ENCODE measurements at places on chromosomes 6 and 20. TPM values are rescaled to one million over a fixed set of nuclear protein-coding genes. Genes with fewer than 3 reads are reported as not detected.

DNA sequence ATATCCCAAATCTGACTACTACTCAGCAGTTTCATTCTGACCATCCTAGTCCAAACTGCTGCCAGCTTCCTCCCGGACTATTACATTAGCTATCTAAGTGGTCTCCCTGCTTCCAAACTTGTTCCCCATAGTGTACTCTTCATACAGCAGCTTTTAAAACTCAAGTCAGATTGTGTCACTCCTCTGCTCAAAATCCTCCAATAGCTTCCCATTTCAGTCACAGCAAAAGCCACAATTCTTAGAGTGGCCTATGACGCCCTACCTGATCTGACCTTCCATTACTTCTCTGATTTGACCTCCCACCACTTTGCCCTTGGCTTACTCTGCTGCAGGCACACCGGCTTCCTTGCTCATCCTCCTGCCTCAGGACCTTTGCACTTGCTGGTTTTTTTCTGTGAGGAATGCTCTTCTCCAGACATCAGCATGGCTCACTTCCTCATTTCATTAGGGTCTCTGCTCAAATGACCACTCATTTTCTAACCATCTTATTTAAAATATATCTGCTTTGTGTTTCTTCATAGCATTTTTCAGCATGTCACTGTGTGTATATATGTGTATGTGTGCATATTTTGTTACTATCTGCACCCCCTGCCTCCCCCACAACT, 111.1 kb upstream of the DTNBP1 start:
- H3K27me3 ChIP-seq = peaks cover 2% of the 10 kb centered on the region
- no peaks in the 10 kb centered on the region for H3K4me1 ChIP-seq
- H3K4me3 ChIP-seq = no peak overlapping the region
- H3K36me3 ChIP-seq = no peaks in the 10 kb centered on the region

EPM2A gene
- total RNA-seq = 10.0 TPM

HLA-DRB1 gene
- under 0.01 TPM for total RNA-seq

DNA sequence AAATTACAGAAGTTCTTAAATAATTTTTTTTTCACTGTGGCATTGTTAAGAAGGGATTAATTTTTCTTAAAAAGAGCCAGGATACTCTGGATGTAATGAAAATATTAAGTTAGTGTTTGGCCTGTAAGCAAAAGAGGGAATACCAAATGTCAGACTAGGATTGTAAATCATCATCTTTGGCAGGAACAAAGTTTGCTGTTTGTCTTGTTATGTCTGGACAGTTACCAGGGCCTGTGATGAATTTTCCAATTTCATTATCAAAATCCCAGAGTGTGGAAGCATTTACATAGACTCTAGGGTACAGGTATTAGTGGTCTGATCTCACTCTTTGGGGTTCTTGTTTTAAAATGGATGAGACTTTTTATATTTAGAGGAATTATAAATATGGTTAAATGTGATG, 26.1 kb downstream of the CEP57L1 start:
- peaks cover 3% of the 10 kb centered on the region for H3K4me1 ChIP-seq
- no peak overlapping the region for H3K27ac ChIP-seq
- peak; percentile 31 for DNase-seq
- no peaks in the 10 kb centered on the region for H3K27me3 ChIP-seq

SLC32A1 gene
- not detected for total RNA-seq

NCOA3 gene
- 23.1 TPM for total RNA-seq

GRCh38 chr6:139334806-139335446, 39.5 kb downstream of the CITED2 start:
- no peaks in the 10 kb centered on the region for H3K36me3 ChIP-seq
- peak; percentile 97 for DNase-seq
- no peak overlapping the region for H3K4me3 ChIP-seq
- H3K27me3 ChIP-seq = no peaks in the 10 kb centered on the region

GRCh38 chr6:44105993-44106740, 21.1 kb downstream of the MRPL14 start:
- H3K27me3 ChIP-seq = no peaks in the 10 kb centered on the region
- peaks cover 19% of the 10 kb centered on the region for H3K36me3 ChIP-seq
- no peak overlapping the region for H3K4me3 ChIP-seq
- no peaks in the 10 kb centered on the region for H3K4me1 ChIP-seq
- peak; percentile 16 for DNase-seq
- H3K27ac ChIP-seq = no peak overlapping the region

- no peaks in the 10 kb centered on the region for H3K4me1 ChIP-seq
- no peak overlapping the region for H3K27ac ChIP-seq
- H3K4me3 ChIP-seq = no peak overlapping the region
- H3K36me3 ChIP-seq = no peaks in the 10 kb centered on the region
- H3K27me3 ChIP-seq = no peaks in the 10 kb centered on the region
Measured at GRCh38 chr6:169869301-169869700, 117.9 kb downstream of the ERMARD start.

EEF1E1 gene
- total RNA-seq = 38.1 TPM

ANKRD66 gene
- total RNA-seq = not detected

DNA sequence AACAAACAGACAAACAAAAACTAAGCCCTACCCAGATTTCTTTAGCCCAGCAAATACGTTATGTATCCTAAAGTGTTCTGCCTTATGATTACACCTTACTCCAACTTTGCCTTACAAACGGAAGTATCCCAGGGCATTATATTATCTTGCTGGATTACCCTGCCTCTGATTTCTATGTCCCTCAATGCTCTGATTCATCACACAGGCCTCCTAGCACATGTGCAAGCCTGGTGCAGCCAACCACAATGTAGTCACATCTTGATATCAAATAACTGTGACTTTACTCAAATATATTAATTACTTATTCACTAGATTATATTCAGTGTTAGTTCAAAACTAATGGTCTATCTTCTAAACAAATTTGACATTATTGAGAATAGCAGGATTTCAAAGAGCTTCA, 598.6 kb downstream of the TBC1D32 start:
- H3K4me1 ChIP-seq = no peaks in the 10 kb centered on the region
- H3K4me3 ChIP-seq = no peak overlapping the region
- H3K27ac ChIP-seq = no peak overlapping the region
- no peaks in the 10 kb centered on the region for H3K36me3 ChIP-seq

DNA sequence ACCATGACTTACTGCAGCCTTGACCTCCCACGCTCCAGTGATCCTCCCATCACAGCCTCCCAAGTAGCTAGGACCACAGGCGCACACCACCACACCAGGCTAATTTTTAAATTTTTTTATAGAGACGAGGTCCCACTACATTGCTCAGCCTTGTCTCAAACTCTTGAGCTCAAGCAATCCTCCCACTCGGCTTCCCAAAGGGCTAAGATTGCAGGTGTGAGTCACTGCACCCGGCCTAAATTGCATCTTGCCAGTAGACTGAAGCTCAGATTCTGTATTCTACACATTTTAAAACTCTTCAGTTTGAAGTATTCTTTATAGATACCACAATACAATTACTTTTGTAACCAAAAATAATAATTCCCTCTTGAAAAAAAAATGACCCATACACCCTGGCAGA, 11.4 kb downstream of the NUDT3 start:
- peak; percentile 58 for DNase-seq
- H3K27me3 ChIP-seq = no peaks in the 10 kb centered on the region

DNA sequence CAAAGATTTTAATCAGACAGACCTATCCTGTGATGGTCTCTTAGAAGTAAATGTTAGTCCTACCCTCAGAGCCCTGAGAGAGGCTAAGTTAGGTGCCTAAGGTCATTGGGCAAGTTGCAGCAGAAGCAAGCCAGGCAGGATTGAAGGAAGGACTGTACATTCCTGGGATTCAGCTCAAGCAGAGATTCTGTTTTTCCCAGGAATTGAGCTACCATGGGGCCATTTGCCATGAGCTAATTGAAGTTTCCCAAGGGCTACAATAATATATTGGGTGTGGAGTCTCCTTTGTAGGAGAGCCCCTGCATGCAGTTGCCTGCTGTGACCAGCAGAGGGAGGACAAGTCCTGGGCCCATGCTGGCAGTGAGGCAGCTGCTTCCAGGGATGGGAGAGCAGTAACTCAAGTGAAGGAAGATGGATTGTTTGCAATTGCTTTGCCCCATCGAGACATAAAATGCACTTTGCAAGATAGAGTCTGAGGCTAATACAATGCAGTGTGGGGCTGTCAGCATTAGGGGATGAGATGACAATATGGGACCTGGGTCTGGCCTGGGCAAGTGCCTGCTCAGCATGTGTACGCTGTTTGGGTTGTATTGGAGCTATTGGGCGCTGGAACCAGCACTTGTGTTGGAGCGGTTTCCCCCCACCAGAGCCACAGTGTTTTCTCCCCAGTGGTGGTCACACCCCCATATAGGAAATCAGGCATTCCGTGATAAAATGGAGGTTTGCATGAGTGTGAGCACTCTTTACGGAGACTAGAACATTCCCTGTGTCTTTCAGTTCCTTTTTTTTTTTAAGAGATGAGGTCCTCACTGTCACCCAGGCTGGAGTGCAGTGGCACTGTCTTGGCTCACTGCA, 27.9 kb downstream of the DNMT3B start:
- H3K4me1 ChIP-seq = no peaks in the 10 kb centered on the region
- no peak overlapping the region for H3K4me3 ChIP-seq
- H3K27ac ChIP-seq = no peak overlapping the region
- H3K27me3 ChIP-seq = no peaks in the 10 kb centered on the region
- peaks cover 8% of the 10 kb centered on the region for H3K36me3 ChIP-seq

- peaks cover 4% of the 10 kb centered on the region for H3K27me3 ChIP-seq
- H3K36me3 ChIP-seq = no peaks in the 10 kb centered on the region
- H3K27ac ChIP-seq = no peak overlapping the region
- peaks cover 3% of the 10 kb centered on the region for H3K4me1 ChIP-seq
- no peak overlapping the region for H3K4me3 ChIP-seq
Measured at GRCh38 chr6:43983632-43984031, 143.6 kb downstream of the MRPL14 start.

DNA sequence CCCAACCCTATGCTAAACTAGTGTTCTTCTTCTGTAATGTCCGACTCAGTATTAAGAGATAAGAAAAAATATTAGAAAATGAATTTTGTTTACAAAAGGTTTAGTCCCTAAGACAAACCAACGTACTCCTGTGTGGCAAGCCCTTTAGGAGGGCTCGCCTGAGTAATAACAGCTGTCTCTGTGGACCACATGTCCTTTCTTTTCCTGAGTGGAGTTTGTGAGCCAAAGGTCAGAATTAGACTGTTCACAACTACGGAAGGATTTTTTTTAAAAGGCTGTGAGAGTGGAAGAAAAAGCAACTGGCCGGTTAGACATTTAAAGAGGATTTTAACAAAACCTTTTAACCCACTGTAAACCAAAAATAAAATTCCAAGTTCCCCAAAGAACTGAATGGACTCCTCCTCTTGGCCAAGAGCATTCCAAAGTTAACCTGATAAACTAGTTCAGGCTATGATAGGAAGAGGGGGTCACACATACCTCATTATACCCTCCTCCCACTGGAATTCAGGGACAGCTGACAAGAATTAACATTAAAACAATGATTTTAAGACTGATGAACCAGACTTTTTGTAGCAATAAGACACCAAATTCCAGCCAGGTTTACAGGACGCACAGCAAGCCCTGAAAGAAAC, 43.5 kb downstream of the FAM184A start:
- H3K27me3 ChIP-seq = no peaks in the 10 kb centered on the region
- DNase-seq = peak; percentile 34
- no peaks in the 10 kb centered on the region for H3K36me3 ChIP-seq
- H3K27ac ChIP-seq = no peak overlapping the region

GRCh38 chr6:16277101-16277981, 39.0 kb downstream of the GMPR start:
- peak; percentile 94 for DNase-seq
- no peaks in the 10 kb centered on the region for H3K27me3 ChIP-seq
- no peaks in the 10 kb centered on the region for H3K36me3 ChIP-seq
- H3K4me3 ChIP-seq = no peak overlapping the region
- peaks cover 10% of the 10 kb centered on the region for H3K4me1 ChIP-seq
- peak overlapping the region; percentile 15 for H3K27ac ChIP-seq

- no peak overlapping the region for H3K27ac ChIP-seq
- no peaks in the 10 kb centered on the region for H3K27me3 ChIP-seq
- no peak overlapping the region for H3K4me3 ChIP-seq
- no peak for DNase-seq
- no peaks in the 10 kb centered on the region for H3K4me1 ChIP-seq
Measured at GRCh38 chr6:68875403-68875802, 240.3 kb downstream of the ADGRB3 start.

SLC22A1 gene
- total RNA-seq = 0.26 TPM
